CMK (cell line): ENCODE measurements at places on chromosomes 12 and 14.

- no peak for DNase-seq
These were observed 13.7 kb upstream of the ZNF84 start for GRCh38 chr12:133023566-133023965.

DNA sequence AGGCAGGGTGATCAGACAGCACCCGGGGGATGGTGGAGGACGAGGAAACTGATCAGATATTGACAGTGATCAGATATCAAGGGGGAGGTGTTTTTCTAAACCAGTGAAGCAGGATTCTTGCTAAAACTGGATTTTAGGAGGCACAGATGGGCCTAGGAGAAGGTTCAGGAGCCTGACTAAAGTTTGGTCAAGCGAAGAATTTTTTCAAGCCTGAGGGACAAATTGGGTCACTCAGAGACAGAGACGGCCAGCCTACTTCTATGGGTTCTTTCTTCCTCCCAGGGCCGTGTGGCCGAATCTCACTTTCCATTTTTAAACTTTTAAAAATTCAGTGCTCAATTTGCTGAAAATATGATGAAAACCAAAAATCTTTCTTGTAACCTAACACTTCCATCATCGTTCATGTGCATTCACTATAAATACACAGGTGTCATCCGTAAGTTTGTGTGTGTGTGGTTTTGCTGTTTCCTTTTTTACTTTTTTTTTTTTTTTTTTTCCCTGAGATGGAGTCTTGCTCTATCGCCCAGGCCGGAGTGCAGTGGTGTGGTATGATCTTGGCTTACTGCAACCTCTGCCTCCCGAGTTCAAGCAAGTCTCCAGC lies 68.5 kb downstream of the RIN3 start:
- DNase-seq, result no peak

- DNase-seq, result peak; percentile 4
These were observed 70.0 kb upstream of the VPS33A start for GRCh38 chr12:122336015-122336946.

DNA sequence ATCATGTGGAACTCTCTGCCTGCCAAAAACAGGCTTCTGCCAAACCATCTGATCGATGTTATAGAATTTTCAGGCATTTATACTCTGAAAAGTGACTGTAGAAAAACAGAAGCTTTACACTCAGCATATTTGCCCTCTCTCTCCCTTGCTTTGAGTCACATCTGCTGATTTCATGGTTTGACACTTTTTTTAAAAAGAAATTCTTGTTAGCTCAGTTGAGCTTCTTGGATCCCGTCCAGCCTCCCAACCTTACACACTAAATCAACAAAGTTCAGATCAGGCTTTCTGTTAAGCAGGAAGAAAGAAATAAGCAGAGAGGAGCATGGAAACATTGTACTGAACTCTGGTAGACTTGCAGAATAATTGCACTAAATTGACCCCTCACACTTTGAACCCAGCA lies 193.6 kb upstream of the SEL1L start:
- no peak for DNase-seq

DNA sequence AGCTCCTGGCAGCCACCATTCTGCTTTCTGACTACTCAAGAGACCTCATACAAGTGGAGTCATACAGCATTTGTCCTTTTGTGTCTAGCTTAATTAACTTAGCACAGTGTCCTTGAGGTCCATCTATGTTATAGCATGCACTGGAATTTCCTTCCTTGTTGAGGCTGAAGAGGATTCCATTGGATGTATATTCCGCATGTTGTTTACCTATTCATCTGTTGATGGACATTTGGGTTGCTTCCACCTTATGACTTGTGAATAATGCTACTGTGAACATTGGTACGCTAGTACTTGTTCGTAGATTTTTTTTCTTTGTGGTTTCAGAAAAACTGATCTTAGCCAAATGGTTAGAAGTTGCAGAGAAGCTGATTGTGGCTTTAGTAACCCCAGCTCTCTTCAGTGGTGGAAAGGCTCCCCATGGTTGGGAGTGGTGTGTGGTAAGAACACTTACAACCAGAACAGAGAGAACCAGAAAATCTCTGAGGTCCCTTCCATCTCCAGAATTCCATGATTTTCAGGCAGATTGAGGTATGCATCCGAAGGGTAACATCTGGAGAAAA lies 118.4 kb downstream of the SAMD4A start:
- DNase-seq, result no peak

- peak; percentile 26 for DNase-seq
These were observed 139.8 kb upstream of the LGR5 start for GRCh38 chr12:71299541-71300376.

- no peak for DNase-seq
These were observed 525.1 kb upstream of the FBXO33 start for GRCh38 chr14:39957290-39957689.

DNA sequence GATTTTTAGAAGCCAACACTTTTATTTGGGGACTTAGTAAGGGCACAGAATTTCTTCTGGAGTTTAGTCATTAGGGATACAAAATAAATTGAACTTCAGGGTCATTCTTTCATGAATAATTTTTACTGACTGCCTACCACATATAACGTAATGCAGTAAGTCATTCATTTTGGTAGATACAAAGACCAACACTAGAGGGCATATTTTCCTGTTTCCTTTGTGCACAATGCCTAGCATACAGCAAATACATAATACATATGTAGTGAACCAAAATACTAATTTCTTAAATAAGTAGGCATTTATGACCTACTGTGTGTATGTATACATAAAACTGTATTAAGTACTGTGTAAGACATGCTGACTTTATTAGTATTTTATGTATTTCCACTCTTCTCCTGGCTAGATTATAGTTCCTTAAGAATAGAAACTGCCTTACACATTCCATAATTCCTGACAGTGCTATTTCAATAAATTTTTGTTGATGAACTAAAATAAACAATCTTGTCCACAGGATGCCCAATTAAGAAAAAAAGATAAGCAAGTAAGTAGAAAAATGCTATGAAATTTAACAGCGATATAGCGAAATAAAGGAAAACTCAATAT lies 47.9 kb downstream of the PPP1R12A start:
- DNase-seq, result peak; percentile 12

DNA sequence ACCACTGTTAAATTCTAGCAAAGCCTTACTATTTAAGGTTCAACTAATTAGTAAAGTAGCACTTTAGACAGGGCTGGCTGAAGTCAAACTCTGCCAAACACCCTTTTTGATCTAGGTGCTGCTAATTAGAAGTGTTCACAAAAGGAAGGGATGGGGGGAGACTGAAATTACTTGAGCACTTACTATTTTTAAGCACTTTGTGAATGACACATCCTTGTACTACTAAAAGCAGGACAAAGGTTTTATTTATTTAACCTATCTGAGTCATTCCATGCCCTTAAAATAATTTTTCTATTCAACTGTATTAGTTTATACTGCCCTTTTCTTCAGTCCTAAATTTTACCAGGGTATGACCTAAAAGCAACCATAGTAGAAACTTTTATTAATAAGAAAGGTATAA lies 20.1 kb downstream of the MBIP start:
- no peak for DNase-seq

DNA sequence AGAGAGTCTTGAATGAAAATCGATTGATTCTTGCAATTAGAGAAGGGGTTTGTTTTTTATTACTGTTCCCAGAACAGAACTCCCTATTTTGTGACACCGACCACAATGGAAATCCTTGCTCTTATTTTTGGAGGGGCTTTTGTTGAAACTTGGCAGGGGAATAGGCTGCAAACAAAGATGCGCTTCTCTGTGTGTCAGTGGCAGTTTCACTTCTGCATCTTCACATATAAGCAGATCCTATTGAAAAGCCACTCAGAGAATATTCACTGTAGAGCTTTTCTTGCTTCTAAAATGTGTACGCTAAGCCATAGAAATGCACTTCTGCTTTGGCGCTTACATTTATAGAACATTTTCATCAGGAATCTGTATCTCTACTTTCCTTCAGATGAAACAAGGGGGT lies 1822.4 kb upstream of the SEL1L start:
- no peak for DNase-seq

DNA sequence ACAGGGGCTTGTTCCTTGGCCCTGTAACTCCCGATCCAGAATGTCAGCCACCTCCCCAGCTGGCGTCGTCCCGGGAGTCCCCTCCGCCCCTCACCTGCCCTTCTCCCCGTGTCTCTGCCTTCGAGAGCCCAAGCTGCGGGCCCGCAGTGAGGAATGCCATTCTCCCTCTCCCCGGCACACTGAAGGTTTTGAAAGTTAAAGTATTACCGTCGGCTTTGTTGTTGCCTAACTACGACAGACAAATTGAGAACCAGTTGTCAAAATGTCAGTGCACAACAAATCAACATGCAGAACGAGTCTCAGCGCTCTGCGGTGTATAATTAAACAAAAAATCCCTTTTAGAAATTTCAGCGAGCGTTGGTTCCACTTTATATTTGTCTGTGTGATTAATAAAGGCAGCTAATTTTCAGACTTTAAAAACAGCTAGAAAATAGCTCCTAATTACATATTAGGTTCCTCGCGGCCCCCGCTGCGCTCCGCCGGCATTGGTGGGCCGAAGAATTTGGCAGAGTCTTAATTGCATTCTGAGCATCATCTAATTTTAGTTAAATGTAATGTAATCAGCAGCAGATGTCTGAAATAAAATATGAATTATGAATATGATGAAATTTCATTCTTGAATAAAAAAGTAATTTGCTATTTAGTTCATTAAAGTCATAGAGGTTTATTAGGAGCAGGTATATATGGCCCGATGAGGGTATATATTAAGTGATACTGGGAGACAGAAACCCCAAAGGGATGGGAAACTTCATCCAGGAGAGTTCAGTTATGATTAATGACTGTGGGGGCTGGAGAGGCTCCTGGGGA lies 40.3 kb downstream of the MVK start:
- DNase-seq, result no peak

- no peak for DNase-seq
These were observed 90.8 kb upstream of the DAAM1 start for GRCh38 chr14:59097681-59098080.

GRCh38 chr12:100758083-100758482 lies 36.5 kb upstream of the ANO4 start:
- DNase-seq, result no peak

GRCh38 chr12:1351926-1352325 lies 242.5 kb downstream of the FBXL14 start:
- no peak for DNase-seq

DNA sequence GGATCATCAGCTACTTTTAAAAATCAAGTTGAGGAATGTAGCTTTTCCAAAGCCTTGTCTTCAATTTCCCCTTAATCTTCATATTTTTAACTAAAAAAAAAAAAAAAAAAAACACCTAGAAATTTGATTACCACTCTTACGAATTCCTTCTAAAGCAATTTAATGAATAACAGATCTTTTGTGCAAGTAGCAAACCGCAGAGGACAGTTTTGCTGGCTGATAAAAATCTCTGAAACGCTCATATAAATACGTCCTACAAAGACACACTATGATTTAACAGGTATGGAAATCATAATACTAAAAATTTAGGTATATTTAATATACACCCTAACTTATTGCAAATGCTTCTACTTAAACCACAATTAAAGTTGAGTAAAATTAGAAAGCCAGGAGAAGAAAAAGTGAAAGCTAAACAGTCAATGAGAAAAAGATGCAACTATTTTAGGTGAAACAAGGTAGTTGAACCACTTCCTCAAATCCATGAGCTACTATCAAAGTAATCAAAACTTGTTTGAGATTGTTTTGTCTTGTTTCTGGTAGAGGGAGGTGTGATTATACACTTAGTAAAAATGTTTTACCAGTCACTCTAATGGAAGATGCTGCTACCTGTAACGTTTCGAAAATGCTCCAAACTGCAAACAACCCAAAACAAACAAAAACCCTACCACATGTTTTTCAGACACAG lies 2.2 kb downstream of the PAWR start:
- no peak for DNase-seq

GRCh38 chr14:70920608-70921007 lies 13.3 kb downstream of the PCNX1 start:
- DNase-seq, result no peak

- DNase-seq, result no peak
These were observed 3.5 kb downstream of the TMEM63C start for GRCh38 chr14:77185093-77185465.

- DNase-seq, result no peak
These were observed 640.3 kb downstream of the TMEM121 start for GRCh38 chr14:106166650-106167204.

DNA sequence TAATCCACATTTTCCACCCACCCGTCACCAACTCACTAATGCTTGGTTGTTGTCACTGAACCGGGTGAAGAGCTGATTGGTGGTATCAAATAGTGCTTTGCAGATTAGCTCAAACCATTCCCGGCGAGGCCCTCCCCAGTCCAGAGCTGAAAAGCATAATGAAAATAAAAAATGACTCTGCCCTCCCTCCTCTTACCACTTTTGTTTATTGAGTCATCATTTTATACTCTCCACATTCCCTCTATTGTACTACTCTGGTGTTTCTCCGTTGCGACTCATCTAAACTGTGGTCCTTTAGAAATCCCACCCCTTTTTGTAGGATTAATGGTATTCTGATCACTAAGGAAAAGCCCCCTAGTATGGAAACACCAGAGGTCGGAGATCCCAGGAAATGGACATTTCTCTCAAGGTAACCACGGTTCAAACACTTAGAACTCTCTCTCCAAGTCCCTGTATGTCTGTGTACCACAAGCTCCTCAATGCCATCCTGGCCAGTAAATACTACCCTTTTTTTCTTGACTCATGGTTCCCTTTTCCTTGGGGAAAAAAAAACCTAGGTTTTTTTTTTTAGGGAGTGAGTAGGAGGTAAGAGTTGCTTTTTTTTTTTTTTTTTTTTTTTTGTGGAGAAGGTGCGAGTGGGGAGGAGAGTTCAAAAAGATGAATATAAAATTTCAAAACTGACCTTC lies 42.0 kb downstream of the AREL1 start:
- no peak for DNase-seq

DNA sequence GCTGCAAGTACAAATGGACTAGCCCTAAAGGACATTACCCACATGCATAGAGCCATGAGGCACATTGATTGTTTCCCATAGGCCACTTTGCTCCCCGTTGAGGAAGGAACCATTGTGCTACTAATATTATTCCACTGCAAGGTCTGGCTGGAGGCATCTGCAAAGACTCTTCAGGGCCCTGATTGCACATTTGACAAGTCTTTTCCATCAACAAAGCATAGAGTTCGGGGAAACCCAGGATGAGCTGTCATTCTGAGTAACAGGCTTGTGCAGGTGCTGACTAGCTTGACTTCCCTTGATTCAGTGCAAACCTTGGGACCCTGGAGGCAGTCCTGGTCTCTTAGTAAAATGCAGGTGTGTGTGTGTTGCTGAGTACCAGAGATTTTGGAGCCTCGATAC lies 73.8 kb downstream of the SUSD6 start:
- no peak for DNase-seq

GRCh38 chr14:23537351-23538049 lies 14.1 kb downstream of the ZFHX2 start:
- DNase-seq, result no peak
